T-helper 22 cell (primary cell): ENCODE measurements at places on chromosomes 3 and 15.

DNA sequence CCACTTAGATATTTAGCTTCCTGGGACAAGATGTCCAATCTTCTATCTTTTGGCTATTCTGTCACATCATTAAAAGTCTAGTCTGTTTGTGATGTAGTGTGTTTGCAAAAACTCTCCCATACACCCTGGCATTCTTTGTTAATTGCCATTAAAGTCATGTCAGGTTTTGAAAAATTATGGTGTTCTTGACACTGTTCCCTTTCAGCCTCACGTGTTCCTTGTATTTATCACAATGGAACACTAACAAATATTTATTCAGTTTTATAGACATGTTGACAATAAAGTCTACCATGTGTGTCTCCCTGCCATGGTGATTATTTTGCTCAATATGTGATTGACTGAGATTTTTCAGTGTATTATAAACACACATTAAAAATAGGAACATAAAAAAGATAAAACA, 9.4 kb upstream of the CACNA1D start:
- DNase-seq: no peak

DNA sequence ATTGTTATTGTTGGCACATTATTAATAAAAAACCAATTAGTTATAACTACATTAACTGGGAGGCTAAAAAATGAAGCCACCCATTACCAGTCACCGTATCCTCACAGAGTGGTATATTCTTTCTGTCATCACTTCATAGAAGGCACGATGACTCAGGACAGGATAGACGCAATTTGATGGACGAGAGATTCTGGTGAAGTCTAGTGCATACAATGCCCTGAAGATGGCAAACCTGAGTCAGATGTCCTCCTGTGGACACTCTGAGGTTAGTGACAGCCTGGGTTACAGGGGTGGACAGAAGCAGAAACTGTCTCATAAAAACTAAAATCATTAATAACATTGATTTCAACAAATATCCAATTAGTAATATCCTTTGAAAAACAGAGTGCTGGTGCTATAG, 150.3 kb downstream of the SLC9A9 start:
- no peak for DNase-seq

- DNase-seq: no peak
These were observed 10.3 kb downstream of the BCL2A1 start for GRCh38 chr15:79960502-79961212.

GRCh38 chr3:195559723-195560409, 16.7 kb upstream of the PPP1R2 start:
- DNase-seq: no peak

GRCh38 chr3:10474275-10474646, 31.1 kb downstream of the ATP2B2 start:
- DNase-seq: no peak

DNA sequence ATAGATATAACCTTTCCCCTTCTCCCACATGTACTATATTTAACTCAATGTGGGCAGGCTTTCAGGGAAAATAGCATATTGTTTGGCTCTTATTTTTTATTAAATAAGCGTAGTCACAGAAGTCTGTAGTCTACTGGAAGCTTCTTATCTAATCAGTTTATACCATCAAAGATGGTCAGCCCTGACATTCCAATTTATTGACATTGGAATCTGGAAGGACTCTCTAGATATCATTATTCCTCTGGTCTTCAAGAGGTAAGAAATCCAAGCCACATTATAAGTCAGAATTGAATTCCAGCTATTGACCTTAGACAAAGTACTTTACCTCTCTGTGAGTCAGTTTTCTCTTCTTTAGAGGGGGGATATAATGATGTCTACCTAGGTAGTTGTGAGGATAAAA, 38.5 kb upstream of the SCAANT1 start:
- DNase-seq: no peak

- DNase-seq: no peak
These were observed 81.5 kb downstream of the CSNK1G1 start for GRCh38 chr15:64274341-64274950.
